Type B pancreatic cell (in vitro differentiated cells): ENCODE measurements at places on chromosomes 2 and 18. TPM values are rescaled to one million over a fixed set of nuclear protein-coding genes. Genes with fewer than 3 reads are reported as not detected.

DNA sequence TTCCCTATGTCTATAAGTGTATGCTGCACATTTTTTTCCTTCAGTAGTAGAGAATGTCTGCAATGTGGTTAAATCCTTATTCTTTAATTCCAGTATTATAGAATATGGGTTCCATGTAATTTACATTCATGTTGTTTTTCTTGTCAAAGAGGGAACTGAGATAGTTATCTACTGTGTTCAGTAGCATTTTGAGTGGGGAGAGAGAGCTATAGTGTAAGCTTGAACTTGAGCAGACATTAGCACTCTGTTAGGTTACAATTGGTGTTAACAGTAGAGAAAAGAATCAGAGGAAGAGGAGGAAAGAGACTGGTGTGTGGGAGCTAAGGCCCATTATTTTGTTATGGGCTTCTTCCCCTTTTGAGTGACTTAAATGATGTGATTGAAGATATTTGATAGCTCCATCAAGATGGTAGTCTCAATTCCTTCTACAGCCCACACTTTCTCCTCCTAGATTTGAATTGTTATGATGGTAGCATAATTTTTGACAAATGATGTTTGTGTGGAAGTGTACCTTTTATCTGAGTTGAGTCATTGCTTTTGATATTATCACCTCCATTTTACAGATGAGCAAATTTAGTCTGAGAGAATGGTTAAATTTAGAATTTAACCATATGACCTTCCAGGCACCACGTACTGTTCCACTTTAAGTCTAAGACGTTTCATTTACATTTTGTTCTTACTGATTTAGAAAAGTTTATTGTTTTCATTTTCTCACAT, 71.3 kb downstream of the FMNL2 start:
- peak overlapping the region; percentile 8 for H3K4me3 ChIP-seq
- peaks cover 67% of the 10 kb centered on the region for H3K4me1 ChIP-seq
- no peak for DNase-seq
- H3K36me3 ChIP-seq, result peaks cover 4% of the 10 kb centered on the region
- no peaks in the 10 kb centered on the region for H3K27me3 ChIP-seq

- H3K4me1 ChIP-seq, result peaks cover 15% of the 10 kb centered on the region
- no peak for DNase-seq
- H3K27me3 ChIP-seq, result peaks cover 3% of the 10 kb centered on the region
- H3K36me3 ChIP-seq, result no peaks in the 10 kb centered on the region
- no peak overlapping the region for H3K4me3 ChIP-seq
- H3K27ac ChIP-seq, result no peak overlapping the region
These were observed 44.4 kb upstream of the ZNF532 start for GRCh38 chr18:58820251-58820650.

DNA sequence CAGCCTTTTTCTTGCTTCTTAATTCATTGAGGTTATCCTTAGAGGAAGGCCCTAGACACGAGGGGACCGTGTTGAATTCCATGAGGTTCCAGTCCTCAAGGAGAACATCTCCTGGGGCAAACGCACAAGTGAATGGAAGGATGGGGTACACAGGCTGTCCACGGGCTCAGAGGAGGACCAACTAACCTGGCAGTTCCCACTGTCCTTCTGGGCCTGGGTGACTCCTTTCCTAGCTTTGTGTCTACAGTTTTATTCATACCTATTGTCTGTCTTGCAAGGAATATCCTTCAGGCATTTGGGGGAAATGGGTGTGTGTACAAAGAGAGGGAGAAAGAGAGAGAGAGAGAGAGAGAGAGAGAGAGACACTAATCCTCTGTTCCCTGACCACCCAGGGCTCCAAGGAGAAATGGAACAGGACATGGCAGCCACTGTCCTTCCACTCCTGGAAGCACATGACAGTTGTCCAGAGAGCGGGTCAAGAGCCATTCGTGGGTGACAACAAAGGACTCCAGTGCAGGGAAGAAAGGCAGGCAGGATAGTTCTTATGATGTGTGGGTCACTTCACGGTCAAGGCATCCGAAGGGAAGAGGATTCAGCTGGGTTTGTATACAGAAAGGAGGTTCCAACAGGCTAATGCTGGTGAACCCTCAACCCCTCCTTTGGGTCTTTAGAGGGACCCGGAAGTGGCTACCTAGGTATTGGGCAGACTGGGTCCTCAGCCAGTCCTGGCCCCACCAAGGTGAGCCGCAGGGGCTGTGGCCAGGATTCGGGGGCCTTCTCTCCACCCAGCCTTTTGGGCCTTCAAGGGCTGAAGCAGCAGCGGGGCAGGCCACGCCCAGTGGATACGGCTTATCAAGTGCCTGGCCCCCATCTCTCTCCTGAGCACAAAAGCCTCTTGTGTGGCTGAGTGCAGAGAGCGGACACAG, 150.6 kb downstream of the MYCN start:
- no peak overlapping the region for H3K4me3 ChIP-seq
- H3K27ac ChIP-seq, result no peak overlapping the region
- peaks cover 23% of the 10 kb centered on the region for H3K4me1 ChIP-seq
- no peaks in the 10 kb centered on the region for H3K27me3 ChIP-seq
- DNase-seq, result no peak

DNA sequence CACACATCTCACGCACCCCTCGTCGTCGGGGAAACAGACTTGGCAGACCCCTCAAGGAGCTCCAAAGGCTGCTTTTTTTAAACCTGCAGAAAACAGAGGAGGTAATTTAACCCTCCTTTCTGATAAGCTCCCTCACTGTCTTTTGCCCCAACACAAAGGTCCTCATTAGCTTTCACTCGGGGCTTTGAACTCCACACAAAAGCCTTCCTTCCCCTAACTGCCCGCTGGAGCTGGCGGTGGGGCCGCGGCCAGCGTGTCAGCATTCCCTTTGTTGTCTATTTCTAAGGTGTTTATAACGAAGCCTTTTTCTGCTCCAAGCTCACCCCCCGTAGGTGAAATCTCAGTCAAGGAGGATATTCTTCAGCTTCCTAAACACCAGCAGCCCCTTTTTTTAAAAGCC, 43.5 kb upstream of the ID2 start:
- no peaks in the 10 kb centered on the region for H3K36me3 ChIP-seq
- DNase-seq, result no peak
- no peaks in the 10 kb centered on the region for H3K27me3 ChIP-seq
- H3K27ac ChIP-seq, result peak overlapping the region; percentile 63
- peaks cover 67% of the 10 kb centered on the region for H3K4me1 ChIP-seq
- peak overlapping the region; percentile 44 for H3K4me3 ChIP-seq

GRCh38 chr2:134722728-134723127, 3.9 kb upstream of the TMEM163 start:
- H3K27me3 ChIP-seq, result peaks cover 62% of the 10 kb centered on the region
- H3K36me3 ChIP-seq, result no peaks in the 10 kb centered on the region
- H3K27ac ChIP-seq, result no peak overlapping the region
- peaks cover 4% of the 10 kb centered on the region for H3K4me1 ChIP-seq

- no peaks in the 10 kb centered on the region for H3K36me3 ChIP-seq
- H3K27me3 ChIP-seq, result peaks cover 11% of the 10 kb centered on the region
- H3K27ac ChIP-seq, result no peak overlapping the region
- DNase-seq, result no peak
- peaks cover 7% of the 10 kb centered on the region for H3K4me1 ChIP-seq
- no peak overlapping the region for H3K4me3 ChIP-seq
These were observed 196.9 kb downstream of the HAUS1 start for GRCh38 chr18:46301081-46301480.

DNA sequence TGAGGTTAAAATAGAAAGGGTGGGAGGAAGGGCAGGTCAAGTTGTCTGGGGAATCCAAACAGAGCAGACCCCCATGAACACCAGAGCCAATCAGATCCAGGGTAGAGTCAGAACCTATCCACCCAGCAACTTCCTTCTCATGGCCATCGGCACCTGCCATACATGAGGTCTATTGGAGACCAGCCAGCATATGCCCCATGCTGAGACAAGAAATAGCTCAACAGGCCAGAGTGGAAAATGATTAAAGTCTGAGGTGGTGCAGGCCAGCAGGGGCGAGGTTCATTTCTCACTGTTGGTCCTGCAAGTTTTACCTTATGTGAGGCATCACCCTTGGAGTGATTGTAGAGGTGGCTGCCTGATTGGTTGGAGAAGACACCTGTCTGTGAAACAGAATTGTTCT, 89.2 kb downstream of the LONRF2 start:
- no peak overlapping the region for H3K27ac ChIP-seq
- peaks cover 23% of the 10 kb centered on the region for H3K4me1 ChIP-seq
- H3K36me3 ChIP-seq, result no peaks in the 10 kb centered on the region
- H3K27me3 ChIP-seq, result peaks cover 18% of the 10 kb centered on the region
- DNase-seq, result no peak

DNA sequence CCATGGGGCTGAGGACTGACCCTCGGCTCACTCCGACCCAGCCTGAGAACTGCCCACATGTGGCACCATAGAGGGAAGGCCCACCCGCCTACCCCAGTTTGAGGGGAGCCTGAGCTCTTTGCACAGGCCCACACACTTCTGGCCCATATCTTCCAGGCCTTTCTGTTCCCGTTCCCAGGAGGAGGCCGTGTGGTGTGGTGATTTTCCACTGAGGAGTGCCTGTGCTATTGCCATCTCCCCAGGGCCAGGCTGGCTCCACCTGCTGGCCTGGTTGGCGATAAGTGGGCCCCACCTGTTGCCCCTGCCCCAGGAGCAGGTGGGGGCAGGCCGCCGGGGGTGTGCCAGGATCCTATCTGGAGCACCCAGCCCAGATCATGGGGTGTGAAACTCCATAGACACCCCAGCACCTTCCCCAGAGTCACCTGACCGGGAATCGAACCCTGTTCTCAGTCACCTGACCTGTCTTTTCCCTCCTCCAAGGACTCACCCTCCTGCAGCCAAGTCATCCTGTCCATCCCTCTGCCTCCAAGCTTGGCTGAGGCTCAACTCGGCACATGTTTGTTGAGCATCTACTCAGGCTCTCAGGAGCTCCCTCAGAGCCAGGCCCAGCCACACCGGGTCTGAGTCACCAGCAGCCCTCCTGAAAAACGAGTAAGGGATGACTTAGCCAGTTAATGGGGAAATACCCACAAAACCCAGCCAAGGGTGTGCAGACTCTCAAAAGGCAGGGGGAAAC, 120.1 kb downstream of the CYP26B1 start:
- peaks cover 7% of the 10 kb centered on the region for H3K27me3 ChIP-seq
- no peaks in the 10 kb centered on the region for H3K36me3 ChIP-seq
- H3K4me1 ChIP-seq, result no peaks in the 10 kb centered on the region
- no peak overlapping the region for H3K27ac ChIP-seq

- peaks cover 9% of the 10 kb centered on the region for H3K36me3 ChIP-seq
- no peak overlapping the region for H3K4me3 ChIP-seq
- no peak overlapping the region for H3K27ac ChIP-seq
- H3K27me3 ChIP-seq, result peaks cover 2% of the 10 kb centered on the region
- DNase-seq, result no peak
- H3K4me1 ChIP-seq, result peaks cover 20% of the 10 kb centered on the region
These were observed 9.0 kb downstream of the SPTBN1 start for GRCh38 chr2:54465143-54465542.

- peaks cover 12% of the 10 kb centered on the region for H3K4me1 ChIP-seq
- no peak overlapping the region for H3K27ac ChIP-seq
- H3K27me3 ChIP-seq, result no peaks in the 10 kb centered on the region
- H3K4me3 ChIP-seq, result no peak overlapping the region
- no peaks in the 10 kb centered on the region for H3K36me3 ChIP-seq
These were observed 61.4 kb downstream of the TXNL1 start for GRCh38 chr18:56576826-56577573.

GRCh38 chr2:18745431-18746272, 156.3 kb upstream of the NT5C1B start:
- DNase-seq, result no peak
- peaks cover 5% of the 10 kb centered on the region for H3K36me3 ChIP-seq
- H3K4me1 ChIP-seq, result peaks cover 21% of the 10 kb centered on the region
- no peak overlapping the region for H3K27ac ChIP-seq
- H3K27me3 ChIP-seq, result peaks cover 15% of the 10 kb centered on the region

GRCh38 chr2:128197059-128197458, 106.1 kb downstream of the UGGT1 start:
- no peak for DNase-seq
- no peaks in the 10 kb centered on the region for H3K27me3 ChIP-seq
- H3K4me1 ChIP-seq, result peaks cover 7% of the 10 kb centered on the region

- H3K4me3 ChIP-seq, result no peak overlapping the region
- H3K27ac ChIP-seq, result no peak overlapping the region
- H3K27me3 ChIP-seq, result peaks cover 9% of the 10 kb centered on the region
- DNase-seq, result no peak
- H3K36me3 ChIP-seq, result no peaks in the 10 kb centered on the region
These were observed 151.2 kb upstream of the MMADHC start for GRCh38 chr2:149738767-149739166.

- peaks cover 5% of the 10 kb centered on the region for H3K4me1 ChIP-seq
- H3K36me3 ChIP-seq, result no peaks in the 10 kb centered on the region
- H3K27ac ChIP-seq, result no peak overlapping the region
These were observed 11.4 kb downstream of the EIF2AK3 start for GRCh38 chr2:88615822-88616221.

- DNase-seq, result no peak
- no peaks in the 10 kb centered on the region for H3K27me3 ChIP-seq
- H3K27ac ChIP-seq, result no peak overlapping the region
- H3K36me3 ChIP-seq, result no peaks in the 10 kb centered on the region
- peaks cover 13% of the 10 kb centered on the region for H3K4me1 ChIP-seq
- no peak overlapping the region for H3K4me3 ChIP-seq
These were observed 336.9 kb downstream of the RIT2 start for GRCh38 chr18:42778445-42779042.

DNA sequence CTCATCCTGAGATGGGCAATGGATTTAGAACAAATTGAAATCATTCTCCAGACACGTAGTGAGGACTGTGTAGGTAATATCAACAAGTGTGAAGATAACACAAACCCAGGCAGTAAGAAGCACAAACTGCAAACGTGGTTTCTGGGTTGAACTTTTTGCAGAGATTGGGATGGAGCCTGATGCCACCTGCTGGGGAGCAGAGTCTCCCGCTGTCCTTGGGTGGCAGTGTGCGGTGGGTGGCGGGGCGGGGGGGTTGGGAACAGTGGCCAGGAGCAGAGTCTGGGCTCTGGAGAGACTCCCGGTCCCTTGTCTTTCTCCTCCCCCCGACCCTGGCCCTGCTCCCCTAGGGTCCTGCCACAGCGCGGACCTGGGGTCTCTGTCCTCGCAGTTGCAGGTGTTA, 19.5 kb downstream of the TRAF3IP1 start:
- no peaks in the 10 kb centered on the region for H3K27me3 ChIP-seq
- no peak for DNase-seq
- no peak overlapping the region for H3K4me3 ChIP-seq
- no peaks in the 10 kb centered on the region for H3K4me1 ChIP-seq
- peaks cover 9% of the 10 kb centered on the region for H3K36me3 ChIP-seq

GRCh38 chr2:166230024-166230723, 102.4 kb upstream of the SCN1A start:
- H3K4me1 ChIP-seq, result peaks cover 6% of the 10 kb centered on the region
- no peaks in the 10 kb centered on the region for H3K36me3 ChIP-seq
- no peak overlapping the region for H3K27ac ChIP-seq
- DNase-seq, result no peak
- no peak overlapping the region for H3K4me3 ChIP-seq

Gene IKZF2
- 57.0 and 153 TPM in 2 replicates for total RNA-seq

Gene CERKL
- total RNA-seq, result 2.9 and 4.3 TPM in 2 replicates

Gene ASTL
- 0.93 TPM in 1 of 2 replicates, not detected in the other for total RNA-seq

Gene MC4R
- total RNA-seq, result 1.3 TPM in 1 of 2 replicates, not detected in the other

Gene RASGRP3
- total RNA-seq, result 0.94 and 1.1 TPM in 2 replicates

Gene RSAD2
- total RNA-seq, result 3.3 and 3.4 TPM in 2 replicates

Gene TRABD2A
- total RNA-seq, result 2.1 and 3.3 TPM in 2 replicates
